ENCODE measurements at places on chromosomes 5 and 9. TPM values are rescaled to one million over a fixed set of nuclear protein-coding genes. Genes with fewer than 3 reads are reported as not detected.

GRCh38 chr9:116673375-116673774, 13.7 kb upstream of the TRIM32 start:
- DNase-seq = no peak

DNA sequence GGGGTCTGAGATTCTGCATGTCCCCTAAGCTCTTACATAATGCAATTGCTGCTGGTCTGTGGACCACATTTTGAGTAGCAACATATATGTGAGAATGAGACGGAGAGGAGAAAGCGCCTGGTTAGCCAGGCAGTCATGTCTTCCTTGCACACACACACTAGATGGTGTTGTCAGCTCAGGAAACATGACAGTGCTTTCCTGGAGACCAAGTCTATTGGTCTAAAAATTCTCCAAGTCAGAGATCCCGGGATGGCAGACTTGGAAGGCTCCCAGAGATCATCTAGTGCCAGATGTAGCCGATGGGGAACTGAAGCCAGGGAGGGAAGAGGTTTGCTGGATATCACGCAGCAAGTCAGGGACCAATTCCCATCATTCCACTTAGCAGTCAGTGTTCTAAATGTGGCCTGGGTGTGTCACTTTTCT, 53.4 kb downstream of the GALNT12 start:
- DNase-seq = no peak

DNA sequence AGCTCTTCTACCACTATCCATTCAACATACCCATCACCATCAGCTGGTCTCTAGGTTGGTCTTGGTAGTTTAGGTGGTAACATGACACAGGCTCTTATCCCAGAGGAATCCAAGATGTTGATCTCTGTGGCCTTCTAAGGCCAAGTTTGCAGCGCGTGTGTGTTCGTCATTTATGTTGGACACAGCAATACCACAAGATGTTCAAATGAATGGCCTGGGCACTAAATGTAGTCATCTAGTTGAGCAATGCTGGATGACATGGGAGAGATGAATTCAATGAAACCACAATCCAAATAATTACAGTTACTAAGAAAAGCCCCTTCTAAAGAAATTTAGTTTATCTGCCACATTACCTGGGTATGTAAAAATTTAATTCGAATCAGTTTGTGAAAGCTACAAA, 292.4 kb downstream of the MRPS30 start:
- DNase-seq = no peak

DNA sequence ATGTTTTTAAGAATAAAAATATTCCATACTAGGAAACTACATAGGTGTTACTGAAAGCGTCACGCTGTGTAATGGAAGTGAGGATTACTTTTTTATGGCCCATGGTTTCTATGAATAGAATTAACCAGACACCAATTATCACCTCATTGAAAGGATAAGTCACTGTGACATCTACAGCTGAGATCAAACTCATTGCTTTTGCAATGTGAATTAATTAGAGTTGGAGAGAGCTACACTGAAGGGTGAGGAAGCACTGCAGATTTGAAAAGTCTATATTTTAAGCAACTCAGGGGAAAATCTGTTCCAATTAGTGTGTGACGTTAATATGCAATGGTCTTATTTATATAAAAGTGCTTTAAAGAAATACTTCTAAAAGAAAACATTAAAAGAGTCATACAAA, 1300.1 kb upstream of the DMAC1 start:
- no peak for DNase-seq

GRCh38 chr5:98314292-98314691, 459.2 kb upstream of the RGMB start:
- DNase-seq = no peak

DNA sequence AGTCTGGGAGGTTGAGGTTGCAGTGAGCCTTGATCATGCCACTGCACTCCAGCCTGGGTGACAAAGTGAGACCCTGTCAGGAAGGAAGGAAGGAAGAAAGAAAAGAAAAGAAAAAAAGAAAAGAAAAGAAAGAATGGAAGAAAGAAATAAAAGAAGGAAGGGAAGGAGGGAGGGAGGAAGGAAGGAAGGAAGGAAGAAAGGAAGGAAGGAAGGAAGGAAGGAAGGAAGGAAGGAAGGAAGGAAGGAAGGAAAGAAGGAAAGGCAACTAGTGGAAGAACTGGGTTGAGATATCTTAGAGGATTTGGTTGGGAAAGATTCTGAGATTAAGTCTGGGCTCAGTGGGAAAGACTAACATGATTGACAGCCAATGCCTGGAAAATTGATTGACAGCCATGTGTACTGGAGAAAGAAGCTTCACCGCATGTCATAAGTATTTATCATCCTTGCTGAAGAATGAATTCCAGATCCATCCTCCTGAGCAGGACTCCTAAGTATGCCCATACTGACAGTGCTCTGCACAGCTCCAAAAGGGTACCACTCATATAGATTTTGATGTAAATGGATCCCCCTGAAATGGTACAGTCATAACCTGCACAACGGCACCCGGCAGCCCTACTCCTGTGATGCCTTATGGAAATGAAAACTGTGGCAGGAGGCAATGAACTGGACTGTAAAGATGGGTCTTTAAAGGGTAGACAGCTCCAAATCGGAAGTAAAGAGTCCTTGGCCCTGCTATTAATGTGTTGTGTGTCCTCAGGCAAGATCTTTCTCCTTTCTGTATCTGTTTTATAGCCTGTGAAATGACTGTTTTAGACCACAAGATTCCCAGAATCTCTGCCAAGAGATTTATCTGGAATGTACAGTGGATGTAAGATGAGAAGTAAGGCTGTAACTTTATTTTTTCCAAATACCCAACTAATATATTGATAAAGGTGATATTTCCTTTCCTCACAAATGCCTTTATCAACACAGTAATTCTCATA, 16.9 kb upstream of the ADRA1B start:
- DNase-seq = no peak

DNA sequence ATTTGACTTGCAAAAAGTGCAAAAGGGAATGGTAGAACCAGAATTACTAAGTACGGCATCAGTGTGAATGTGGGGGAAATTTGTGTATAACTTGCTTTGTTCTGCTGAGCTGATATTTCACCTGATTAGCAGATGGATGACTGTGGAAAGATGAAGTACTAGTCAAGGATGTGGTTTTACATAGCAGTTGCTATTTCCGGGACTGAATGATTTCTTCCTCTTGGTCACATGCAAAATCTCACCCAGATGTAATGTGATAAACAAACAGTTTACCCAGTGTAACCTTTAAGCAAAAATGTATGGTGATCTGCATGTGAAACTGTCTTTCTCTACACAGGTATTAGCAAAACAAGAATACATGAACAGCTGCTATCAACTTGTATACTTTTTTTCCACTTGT, 46.1 kb downstream of the DCP2 start:
- no peak for DNase-seq

GRCh38 chr5:75460532-75460931, 50.9 kb downstream of the CERT1 start:
- no peak for DNase-seq

Gene TIGD6
- 2.2 TPM for total RNA-seq

Gene IFNB1
- total RNA-seq = 1.1 TPM

Gene MYO10
- 0.09 TPM for total RNA-seq
